Smooth muscle cell of trachea (primary cell): ENCODE measurements at places on chromosomes 3 and 15. TPM values are rescaled to one million over a fixed set of nuclear protein-coding genes. Genes with fewer than 3 reads are reported as not detected.

Gene SLC24A5
- total RNA-seq = not detected in 2 replicates

Gene SCN11A
- total RNA-seq = under 0.01 and 0.17 TPM in 2 replicates

Gene MINAR1
- 0.44 and 0.83 TPM in 2 replicates for total RNA-seq

Gene HHATL
- not detected in 2 replicates for total RNA-seq

Gene FGF7
- total RNA-seq = 203 and 278 TPM in 2 replicates

Gene ADAMTS7
- 3.8 and 10.9 TPM in 2 replicates for total RNA-seq

Gene RBMS3
- 45.7 and 48.0 TPM in 2 replicates for total RNA-seq

Gene GATA2
- 1.6 and 2.6 TPM in 2 replicates for total RNA-seq

Gene RPS17
- total RNA-seq = 1,023 and 1,497 TPM in 2 replicates

Gene PRKCD
- 3.6 and 7.3 TPM in 2 replicates for total RNA-seq

Gene MCTP2
- 18.9 and 19.6 TPM in 2 replicates for total RNA-seq

Gene NXPE3
- total RNA-seq = 26.3 and 35.2 TPM in 2 replicates

Gene GABRA5
- not detected in 2 replicates for total RNA-seq

Gene SORD
- total RNA-seq = 12.4 and 16.6 TPM in 2 replicates

Gene PEX5L
- 2.8 and 4.2 TPM in 2 replicates for total RNA-seq

Gene C3orf70
- total RNA-seq = 0.66 and 0.87 TPM in 2 replicates

Gene NR1I2
- total RNA-seq = not detected in 2 replicates

Gene GCSAM
- total RNA-seq = not detected in 2 replicates

Gene CCDC39
- 0.15 and 0.17 TPM in 2 replicates for total RNA-seq

Gene TPRG1
- total RNA-seq = 0.15 and 0.17 TPM in 2 replicates

Gene CRABP1
- total RNA-seq = not detected in 2 replicates

Gene ACTL6A
- 41.5 and 86.0 TPM in 2 replicates for total RNA-seq
